ENCODE measurements at places on chromosomes 11 and 22.

DNA sequence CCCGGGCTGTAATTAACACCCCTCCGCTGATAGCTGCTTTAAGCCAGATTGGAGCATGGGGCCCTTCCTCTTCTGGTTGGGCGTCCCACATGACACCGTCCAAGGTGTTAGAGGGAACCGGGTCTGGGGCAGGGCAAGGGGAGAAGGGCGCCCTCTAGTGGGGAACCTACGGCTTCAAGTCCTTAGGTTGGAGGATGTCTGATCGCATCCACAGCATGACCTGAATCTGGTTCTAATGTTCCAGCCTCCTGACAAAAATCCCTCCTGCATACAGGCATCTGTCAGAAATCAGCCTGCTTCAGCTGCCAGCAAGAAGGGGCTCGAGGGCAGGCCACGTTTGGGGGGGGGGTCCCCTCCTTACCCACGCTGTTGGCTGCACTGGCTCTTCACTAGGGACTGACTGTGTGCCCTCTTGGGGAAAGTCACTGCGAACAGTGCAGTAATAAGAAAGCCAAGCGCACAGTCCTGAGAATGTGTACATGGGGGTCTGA is 94.2 kb upstream of the TBCEL start:
- no peaks in the 10 kb centered on the region for H3K36me3 ChIP-seq
- peaks cover 32% of the 10 kb centered on the region for H3K27me3 ChIP-seq
- H3K27ac ChIP-seq: no peak overlapping the region
- peak; percentile 23 for DNase-seq
- H3K4me1 ChIP-seq: no peaks in the 10 kb centered on the region

DNA sequence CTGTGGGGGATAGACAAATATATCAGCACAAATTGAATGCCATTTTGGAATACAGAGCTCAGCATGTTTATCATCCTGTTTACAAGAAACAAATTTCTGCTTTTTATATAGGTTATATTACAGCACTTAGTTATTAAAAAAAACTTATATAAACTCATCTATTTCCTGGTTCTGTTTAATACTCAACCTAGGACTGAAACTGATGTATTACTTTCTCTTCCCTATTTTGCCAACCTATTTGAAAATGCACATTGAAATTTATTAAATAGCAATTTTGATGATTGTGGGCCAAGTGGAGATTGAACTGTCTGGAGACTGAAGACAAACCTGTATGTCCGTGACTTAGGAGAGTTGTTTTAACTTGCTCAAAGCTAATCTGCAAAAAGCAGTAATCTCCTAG is 288.3 kb upstream of the ANO3 start:
- H3K27me3 ChIP-seq: no peaks in the 10 kb centered on the region
- H3K4me1 ChIP-seq: peaks cover 13% of the 10 kb centered on the region
- DNase-seq: no peak
- H3K36me3 ChIP-seq: no peaks in the 10 kb centered on the region

- H3K27ac ChIP-seq: no peak overlapping the region
- no peak overlapping the region for H3K4me3 ChIP-seq
- no peak for DNase-seq
- H3K36me3 ChIP-seq: no peaks in the 10 kb centered on the region
- H3K27me3 ChIP-seq: peaks cover 68% of the 10 kb centered on the region
- no peaks in the 10 kb centered on the region for H3K4me1 ChIP-seq
These were observed 35.4 kb upstream of the BRSK2 start for GRCh38 chr11:1354125-1354938.

- H3K27ac ChIP-seq: no peak overlapping the region
- H3K27me3 ChIP-seq: no peaks in the 10 kb centered on the region
- H3K4me3 ChIP-seq: peak overlapping the region; percentile 62
- H3K4me1 ChIP-seq: peaks cover 5% of the 10 kb centered on the region
- H3K36me3 ChIP-seq: no peaks in the 10 kb centered on the region
- DNase-seq: no peak
These were observed 3.3 kb upstream of the RAG1 start for GRCh38 chr11:36564376-36565030.

- DNase-seq: no peak
- H3K36me3 ChIP-seq: no peaks in the 10 kb centered on the region
- peaks cover 71% of the 10 kb centered on the region for H3K4me1 ChIP-seq
These were observed 24.1 kb downstream of the GRAMD1B start for GRCh38 chr11:123454060-123454651.

DNA sequence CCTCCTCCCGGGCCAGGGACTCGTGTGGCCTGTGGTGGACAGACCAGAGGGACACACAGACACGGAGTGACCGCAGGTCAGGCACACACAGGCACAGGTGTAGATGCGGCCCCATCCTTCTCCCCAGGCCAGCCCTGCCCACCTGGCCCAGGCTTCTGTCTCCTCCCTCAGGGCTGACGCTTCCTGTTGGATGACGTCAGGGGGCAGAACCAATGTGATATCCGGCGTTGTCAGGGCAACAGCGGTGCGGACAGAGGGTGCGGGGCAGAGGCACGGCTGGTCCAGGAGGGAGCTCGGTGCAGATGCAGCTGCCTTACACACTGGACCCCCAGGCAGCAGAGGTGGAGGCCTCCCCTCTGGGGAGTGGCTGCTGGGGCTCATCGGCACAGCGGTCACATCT is 2.9 kb upstream of the TUBGCP6 start:
- H3K36me3 ChIP-seq: peaks cover 18% of the 10 kb centered on the region
- no peak overlapping the region for H3K4me3 ChIP-seq
- no peak for DNase-seq
- peaks cover 71% of the 10 kb centered on the region for H3K4me1 ChIP-seq

- no peak for DNase-seq
- no peaks in the 10 kb centered on the region for H3K27me3 ChIP-seq
- peaks cover 24% of the 10 kb centered on the region for H3K36me3 ChIP-seq
- peaks cover 14% of the 10 kb centered on the region for H3K4me1 ChIP-seq
- no peak within 1 kb of the TSS for H3K27ac ChIP-seq
- no peak within 1 kb of the TSS for H3K4me3 ChIP-seq
These were observed at the start of gene RGL4 for GRCh38 chr22:23690713-23691112. TSS of gene RGL4 (plus strand) at chr22:23691013. CDS start at chr22:23692031, 1,018 bp downstream.

GRCh38 chr11:100930185-100930778 is 199.3 kb downstream of the PGR start:
- no peaks in the 10 kb centered on the region for H3K36me3 ChIP-seq
- H3K27ac ChIP-seq: no peak overlapping the region
- no peak for DNase-seq

DNA sequence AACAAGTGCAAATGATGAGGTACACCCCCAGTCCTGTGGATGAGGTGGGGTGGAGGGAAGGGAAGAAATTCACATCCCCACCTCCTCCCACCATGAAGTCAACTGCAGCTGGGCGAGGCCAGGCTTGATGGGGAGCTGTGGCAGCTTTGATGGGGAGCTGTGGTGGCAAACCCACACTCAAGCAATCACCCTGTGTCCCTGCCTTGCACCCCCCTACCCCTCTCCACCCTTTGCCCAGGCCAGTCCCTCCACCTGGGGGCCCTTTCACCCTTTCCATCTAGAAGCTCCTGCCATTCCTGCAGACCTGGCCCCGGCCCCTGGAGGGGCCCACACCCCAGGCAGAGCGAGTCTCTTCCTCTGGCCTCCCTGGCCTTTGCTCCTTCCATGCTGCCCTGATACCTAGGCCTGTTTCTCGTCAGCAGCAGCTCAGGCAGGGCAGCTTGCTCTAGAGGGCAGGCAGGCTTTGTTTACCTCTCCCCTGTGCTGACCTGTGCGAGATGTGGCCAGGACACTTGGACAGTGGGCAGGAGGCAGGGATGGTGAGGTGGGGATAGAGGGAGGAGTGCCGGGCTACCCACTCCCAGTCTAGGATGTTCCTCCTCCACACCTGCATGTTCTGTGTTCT is 4.5 kb upstream of the FGF3 start:
- H3K36me3 ChIP-seq: no peaks in the 10 kb centered on the region
- no peak overlapping the region for H3K4me3 ChIP-seq
- H3K4me1 ChIP-seq: no peaks in the 10 kb centered on the region
- no peak overlapping the region for H3K27ac ChIP-seq

DNA sequence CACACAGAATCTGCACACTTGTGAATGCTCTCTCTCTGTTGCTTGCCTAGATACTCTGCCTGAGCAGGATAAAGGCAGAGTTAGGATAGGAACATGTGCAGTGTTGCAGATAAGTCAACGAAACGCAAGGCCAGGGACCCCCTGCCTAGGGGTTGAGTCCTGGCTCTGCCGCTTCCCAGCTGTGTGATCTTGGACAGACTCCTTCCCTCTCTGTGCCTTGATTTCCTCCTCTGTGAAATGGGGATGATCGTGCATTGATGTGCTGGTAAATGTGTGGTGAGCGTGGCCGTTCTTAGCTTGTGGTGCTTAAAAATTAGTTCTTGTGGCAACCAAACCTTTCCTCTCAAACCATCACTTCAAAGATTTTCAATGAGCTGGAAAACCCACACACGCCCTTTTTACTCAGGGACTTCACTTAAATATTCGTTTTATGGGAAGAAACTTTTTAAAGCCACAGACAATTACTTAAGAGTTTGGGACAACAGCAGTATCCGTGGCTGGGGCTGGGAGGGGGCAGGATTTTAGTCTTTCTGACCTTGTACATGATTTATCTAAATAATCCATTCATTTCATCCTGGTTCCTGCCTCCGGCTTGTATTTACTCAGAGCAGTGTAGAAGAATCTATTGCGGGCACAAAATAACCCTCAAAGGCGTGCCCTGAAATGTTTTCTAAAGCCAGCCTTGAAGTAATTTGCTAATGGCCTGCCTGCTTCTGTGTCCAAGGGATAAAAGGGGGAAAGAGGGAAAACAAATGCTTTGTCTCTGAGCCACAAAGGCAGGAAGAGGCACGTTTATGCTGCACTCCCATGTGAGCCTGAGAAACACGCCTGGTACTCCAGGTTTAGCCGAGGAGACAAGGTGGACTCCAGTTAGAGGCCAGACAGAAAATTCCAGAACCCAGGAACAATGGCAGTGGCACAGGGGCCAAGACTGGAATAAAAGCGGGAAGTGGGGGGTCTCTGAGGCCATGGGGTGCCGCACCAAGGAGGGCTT is 85.0 kb upstream of the CRYBB3 start:
- H3K27ac ChIP-seq: peak overlapping the region; percentile 86
- no peaks in the 10 kb centered on the region for H3K36me3 ChIP-seq
- DNase-seq: no peak

DNA sequence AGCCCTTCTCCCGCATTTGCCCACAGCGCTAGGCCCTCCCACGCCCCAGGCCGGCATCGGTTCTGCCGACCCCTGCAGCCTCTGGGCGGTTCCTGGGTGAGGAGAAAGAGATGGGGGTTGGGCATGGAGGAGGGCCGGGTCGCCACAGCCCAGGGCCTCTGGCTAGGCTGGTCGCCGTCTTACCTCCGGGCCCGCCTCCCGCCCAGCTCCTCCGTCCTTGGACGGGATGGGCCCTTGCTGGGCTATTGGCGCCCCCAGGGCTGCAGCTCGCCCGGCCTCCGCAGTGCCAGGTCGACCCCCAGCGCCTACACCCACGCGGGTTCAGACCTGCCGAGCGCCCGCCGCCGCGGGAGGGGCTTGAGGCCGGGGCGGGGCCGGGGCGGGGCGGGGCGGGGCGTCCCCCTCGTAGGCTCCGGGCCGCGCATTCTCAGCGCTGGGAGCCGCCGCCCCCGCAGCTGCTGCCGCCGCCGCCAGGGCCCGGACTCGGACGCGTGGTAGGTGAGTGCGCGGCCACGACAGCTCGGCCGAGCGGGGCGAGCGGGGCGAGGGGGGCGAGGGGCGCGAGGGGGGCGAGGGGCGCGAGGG is at the start of gene CD151:
Gene CD151, plus strand, starts transcription at position 424 of the 585 bp plus-strand sequence. CDS start 3,118 bp downstream, outside the sequence.
- H3K4me1 ChIP-seq: peaks cover 95% of the 10 kb centered on the region
- H3K27ac ChIP-seq: peak within 1 kb of the TSS; percentile 98

- peaks cover 44% of the 10 kb centered on the region for H3K4me1 ChIP-seq
- peak overlapping the region; percentile 96 for H3K27ac ChIP-seq
- H3K27me3 ChIP-seq: no peaks in the 10 kb centered on the region
- peaks cover 40% of the 10 kb centered on the region for H3K36me3 ChIP-seq
- no peak for DNase-seq
These were observed 789 bp downstream of the RPS13 start for GRCh38 chr11:17076517-17077239.

- H3K27me3 ChIP-seq: no peaks in the 10 kb centered on the region
- peaks cover 20% of the 10 kb centered on the region for H3K4me1 ChIP-seq
- no peak overlapping the region for H3K27ac ChIP-seq
- H3K36me3 ChIP-seq: peaks cover 24% of the 10 kb centered on the region
- no peak for DNase-seq
These were observed 219.2 kb downstream of the NAV2 start for GRCh38 chr11:19931771-19932369.

- peaks cover 52% of the 10 kb centered on the region for H3K4me1 ChIP-seq
- H3K27me3 ChIP-seq: no peaks in the 10 kb centered on the region
- H3K27ac ChIP-seq: peak overlapping the region; percentile 91
- DNase-seq: peak; percentile 35
These were observed 389 bp downstream of the MICALL1 start for GRCh38 chr22:37906364-37907008.

DNA sequence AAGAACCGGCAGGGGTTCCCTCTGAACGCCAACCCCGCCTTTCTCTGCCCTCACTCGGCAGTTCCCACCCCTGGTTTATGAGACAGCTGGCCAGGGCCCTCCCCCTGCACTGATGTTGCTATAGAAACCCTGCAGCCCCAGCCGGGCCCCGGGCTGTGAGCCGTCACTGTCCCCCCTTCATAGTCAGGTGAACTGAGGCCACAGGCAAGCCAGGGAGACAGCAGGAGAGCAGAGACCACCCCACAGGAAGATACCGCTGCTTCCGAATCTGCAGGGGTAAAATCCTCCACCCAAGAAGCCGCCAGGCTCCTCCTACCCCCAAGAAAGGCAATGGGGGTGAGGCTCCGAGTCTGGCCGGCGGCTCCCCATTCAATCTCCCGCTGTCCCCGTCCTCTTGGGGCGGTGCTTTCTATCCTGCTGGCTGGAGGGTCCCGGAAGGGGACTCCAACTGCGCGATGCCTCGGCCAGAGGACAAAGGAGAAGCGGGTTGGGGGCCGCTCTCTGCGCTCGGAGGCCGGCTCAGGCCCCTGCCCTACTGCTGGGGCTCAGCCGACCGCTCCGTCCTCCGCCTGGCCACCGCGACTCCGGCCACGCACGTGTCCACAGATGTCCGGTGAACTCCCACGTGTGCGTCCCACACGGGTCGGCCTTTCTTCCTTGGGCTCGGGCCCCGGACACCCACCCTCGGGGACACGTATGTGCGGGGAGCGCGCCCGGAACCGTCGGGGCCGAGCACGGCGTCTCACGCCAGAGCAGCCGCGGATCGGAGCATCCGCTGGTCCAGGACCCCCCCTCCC is 587 bp downstream of the SLC25A22 start:
- H3K27me3 ChIP-seq: no peaks in the 10 kb centered on the region
- H3K27ac ChIP-seq: peak overlapping the region; percentile 85
- H3K36me3 ChIP-seq: peaks cover 28% of the 10 kb centered on the region
- peak overlapping the region; percentile 81 for H3K4me3 ChIP-seq
- peaks cover 44% of the 10 kb centered on the region for H3K4me1 ChIP-seq

DNA sequence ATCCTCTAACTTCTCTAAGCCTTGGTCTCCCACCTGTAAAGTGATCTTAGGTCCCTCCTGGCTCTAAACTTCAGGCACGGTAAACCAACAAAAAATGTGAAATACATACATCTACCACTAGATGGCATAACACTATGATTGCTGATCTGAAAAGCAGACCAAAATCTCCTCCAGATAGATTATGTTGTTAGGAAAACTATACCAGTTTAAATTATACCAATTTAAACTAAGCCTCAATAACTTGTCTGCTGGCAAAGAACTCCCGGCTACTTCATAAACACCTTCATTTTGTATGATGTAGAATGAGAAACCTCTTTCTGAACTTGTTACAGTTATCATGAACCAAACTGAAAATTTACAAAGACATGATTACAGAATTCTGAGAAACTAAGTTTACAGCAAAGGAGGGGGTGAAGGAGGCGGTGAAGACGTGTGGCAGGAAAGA is 85.9 kb downstream of the SBF2 start:
- peaks cover 34% of the 10 kb centered on the region for H3K4me1 ChIP-seq
- no peak overlapping the region for H3K27ac ChIP-seq
- H3K27me3 ChIP-seq: no peaks in the 10 kb centered on the region
- no peak for DNase-seq

- H3K4me1 ChIP-seq: peaks cover 7% of the 10 kb centered on the region
- no peak overlapping the region for H3K27ac ChIP-seq
- DNase-seq: no peak
- H3K36me3 ChIP-seq: no peaks in the 10 kb centered on the region
- H3K4me3 ChIP-seq: no peak overlapping the region
- no peaks in the 10 kb centered on the region for H3K27me3 ChIP-seq
These were observed 150.2 kb downstream of the SNX19 start for GRCh38 chr11:130765951-130766649.
